ENCODE measurements at places on chromosomes 16 and 17. TPM values are rescaled to one million over a fixed set of nuclear protein-coding genes. Genes with fewer than 3 reads are reported as not detected.

Gene HOXB9
- not detected for total RNA-seq

Gene ZSWIM7
- 8.5 TPM for total RNA-seq

Gene PPM1E
- total RNA-seq, result 0.19 TPM

Gene KRTAP4-6
- total RNA-seq, result not detected

- DNase-seq, result no peak
Observed at GRCh38 chr17:36057911-36058310, 6.2 kb upstream of the CCL18 start.

GRCh38 chr17:48613862-48614694, 1.0 kb downstream of the HOXB8 start:
- no peak for DNase-seq

DNA sequence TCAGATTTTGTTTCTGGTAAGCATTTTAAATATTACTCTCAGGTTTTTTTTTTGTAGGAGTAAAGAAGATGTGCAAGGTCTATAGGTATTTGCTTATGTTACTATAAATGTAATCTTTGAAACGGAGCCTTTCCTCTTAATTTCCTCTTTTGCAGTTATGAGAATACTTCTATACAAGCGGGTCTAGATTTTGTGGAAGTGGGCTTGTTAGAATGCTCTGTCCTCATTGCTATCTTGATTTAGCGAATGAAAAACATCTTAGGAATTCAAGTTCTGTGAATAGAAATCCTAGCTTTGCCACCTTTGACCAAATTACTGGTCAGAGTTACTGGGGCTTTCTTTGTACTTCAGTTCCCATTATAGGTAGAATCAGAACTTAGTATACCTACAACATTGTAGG, 80.3 kb downstream of the EFCAB13 start:
- no peak for DNase-seq

DNA sequence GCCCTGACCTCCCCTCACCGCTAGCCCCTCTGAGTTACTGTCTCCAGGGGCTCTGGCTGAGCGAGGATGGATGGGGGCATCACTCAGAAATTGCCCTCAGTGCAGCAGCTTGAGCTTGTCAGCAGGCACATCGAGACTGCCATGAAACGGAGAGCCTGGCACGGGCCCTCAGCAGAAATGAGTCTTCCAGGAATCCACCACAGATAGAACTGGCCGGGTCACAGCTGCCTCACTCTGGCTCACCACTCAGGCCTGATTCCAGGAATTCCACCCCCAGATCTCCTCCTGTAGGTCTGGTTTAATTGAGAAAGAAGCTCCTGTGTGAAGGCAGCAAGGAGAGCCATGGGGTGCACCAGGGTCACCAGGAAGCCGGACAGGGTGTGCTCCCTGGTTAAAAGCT, 85.5 kb downstream of the GSG1L start:
- DNase-seq, result no peak

DNA sequence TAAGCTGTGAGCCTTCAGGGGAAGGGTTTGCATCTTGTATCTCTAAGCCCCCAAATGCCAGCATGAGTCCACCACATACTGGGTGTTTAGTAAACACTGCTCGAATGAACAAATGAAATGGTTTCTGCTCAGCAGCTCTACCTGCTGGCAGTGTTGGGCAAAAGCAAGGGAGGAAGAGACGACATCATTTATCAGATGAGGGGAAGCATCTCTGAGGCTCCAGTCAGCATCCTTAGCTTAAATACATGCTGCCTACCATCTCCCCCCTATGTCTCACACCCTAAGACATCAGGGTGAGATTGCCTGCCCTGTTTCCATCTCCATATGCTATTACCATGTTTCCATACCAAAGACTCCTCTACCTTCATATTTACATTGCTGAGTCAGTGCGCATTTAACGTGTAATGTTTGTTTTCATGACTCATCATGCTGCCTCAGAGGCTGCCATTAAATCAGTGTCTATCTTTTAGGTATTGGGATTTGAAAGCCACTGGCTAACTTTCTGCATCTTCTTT, 379.8 kb downstream of the UTP18 start:
- DNase-seq, result no peak

DNA sequence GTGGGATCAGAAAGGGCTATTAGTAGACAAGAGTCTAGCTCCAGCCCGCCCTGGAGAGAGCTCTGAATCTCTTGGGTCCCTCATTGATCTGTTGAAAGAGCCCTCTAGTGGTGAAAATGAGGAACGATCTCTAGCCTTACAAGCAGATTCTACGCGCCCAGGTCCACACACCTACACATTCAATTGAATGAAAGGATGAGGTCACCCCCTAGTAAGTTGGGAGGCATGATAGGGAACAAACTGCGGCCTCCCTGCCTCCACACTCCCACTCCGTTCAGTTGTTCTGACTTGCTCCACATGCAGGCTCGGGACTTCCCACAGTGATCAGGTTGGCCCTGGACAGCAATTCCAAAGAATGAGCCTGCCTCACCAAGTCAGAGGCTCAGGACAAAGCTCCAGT, 2.9 kb upstream of the CACNG3 start:
- peak; percentile 24 for DNase-seq

- DNase-seq, result no peak
Observed at GRCh38 chr17:61155590-61156237, 243.9 kb upstream of the TBX2 start.

All from pancreas (tissue), 10 donors.